Stimulated activated CD8-positive, alpha-beta memory T cell treated with anti-CD3 and anti-CD28 coated beads, Interleukin-4, amount 100 ng/mL, for 24 hours (primary cell): ENCODE measurements at places on chromosomes 7 and 10.

DNA sequence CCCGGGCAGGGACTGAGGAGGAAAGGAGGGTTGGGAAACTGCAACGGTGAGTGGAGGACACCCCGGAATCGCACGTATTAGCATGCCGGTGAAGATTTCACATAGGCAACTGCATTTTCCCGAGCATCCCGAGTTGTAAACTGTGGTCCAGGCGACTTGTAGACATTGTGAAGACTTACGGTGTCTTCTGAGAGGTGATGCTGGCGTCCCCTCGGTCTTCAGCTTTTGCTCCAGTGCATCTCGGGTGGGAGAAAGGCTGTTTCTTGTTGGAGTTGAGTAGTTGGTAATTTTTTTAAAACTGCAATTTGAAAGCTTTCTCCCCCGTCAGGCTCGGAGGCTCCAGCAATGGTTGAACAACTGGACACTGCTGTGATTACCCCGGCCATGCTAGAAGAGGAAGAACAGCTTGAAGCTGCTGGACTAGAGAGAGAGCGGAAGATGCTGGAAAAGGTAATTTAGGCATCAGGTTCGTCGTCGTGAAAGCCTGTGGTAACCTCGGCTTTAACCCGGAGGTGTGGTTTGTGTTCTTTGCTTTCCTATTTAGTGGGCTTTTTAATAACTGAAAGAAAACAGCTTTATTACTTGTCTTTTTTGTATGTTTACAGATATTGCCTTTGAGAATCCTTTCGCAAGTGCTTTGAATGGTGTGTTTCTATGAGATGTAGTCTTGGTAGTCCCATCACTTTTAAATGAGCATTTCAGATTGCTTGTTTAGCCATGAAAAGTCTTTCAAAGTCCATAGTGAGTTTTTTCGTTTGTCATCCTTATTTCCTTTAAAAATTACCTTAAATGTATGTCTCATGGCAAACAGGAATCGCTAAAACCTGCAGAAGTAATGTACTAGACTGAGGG lies 687 bp downstream of the HELLS start:
- DNase-seq, result no peak

GRCh38 chr7:1239803-1240516 lies 7.3 kb downstream of the UNCX start:
- DNase-seq, result no peak

DNA sequence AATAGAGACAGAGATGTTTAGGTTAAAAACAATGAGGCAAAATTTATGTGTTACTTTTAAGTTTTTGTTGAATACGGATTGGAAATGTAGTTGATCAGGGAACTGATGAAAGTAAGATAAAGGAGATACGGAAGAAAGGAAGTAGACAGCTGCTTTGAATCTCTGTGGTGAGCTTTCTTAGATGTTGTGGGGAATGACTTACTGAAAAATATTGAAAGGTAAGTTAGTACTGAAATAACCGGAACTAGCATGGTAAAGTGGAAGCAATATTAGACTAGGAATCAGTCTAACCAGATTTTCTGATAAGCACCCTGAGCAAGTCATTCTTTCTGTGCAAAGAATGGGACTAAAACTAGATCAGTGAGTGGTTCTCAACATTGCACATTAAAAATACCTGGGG lies 34.8 kb downstream of the LUC7L2 start:
- no peak for DNase-seq

GRCh38 chr10:73404690-73405089 lies 9.2 kb downstream of the ANXA7 start:
- no peak for DNase-seq

DNA sequence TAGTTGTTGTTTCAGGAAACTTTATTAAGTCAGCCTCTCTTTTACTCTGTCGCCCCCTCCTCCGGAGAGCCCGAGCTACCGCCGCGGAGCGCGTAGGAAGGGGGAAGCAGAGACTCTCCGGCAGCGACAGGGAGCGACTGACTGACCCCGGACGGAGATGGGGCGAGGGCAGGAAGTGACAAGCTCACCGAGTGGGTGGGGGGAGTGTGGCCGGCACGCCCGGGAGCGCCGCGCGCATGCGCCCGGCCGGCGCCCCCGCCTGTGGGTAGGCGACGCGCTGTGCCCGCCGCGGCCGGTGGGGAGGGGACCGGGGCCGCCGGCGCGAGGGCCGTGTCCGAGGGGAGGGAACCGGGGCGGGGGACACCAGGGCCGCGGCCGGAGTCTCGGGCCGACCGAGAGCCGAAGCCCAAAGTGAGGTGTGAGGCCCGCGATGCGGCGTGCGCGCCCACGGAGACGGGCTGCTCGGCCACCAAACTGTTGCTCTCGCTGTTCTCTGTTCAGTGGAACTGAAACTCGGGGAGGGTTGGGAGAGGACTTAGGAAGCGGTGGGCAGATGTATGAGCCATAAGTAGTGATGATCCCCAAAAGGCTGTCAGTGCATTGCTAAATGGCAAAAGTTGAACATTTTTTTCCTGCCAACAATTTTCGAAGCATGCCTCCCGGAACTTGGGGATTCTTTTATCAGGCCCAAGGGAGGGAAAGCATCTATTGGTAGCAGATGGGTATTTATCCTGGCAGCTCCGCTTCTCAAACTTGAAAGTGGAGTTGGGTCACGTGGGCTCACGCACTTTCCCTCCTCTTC lies at the start of gene ZNF800:
Gene ZNF800 (minus strand): TSS at position 143 of the 802 bp plus-strand sequence. CDS start 1,151 bp downstream, outside the sequence.
- DNase-seq, result peak; percentile 81

DNA sequence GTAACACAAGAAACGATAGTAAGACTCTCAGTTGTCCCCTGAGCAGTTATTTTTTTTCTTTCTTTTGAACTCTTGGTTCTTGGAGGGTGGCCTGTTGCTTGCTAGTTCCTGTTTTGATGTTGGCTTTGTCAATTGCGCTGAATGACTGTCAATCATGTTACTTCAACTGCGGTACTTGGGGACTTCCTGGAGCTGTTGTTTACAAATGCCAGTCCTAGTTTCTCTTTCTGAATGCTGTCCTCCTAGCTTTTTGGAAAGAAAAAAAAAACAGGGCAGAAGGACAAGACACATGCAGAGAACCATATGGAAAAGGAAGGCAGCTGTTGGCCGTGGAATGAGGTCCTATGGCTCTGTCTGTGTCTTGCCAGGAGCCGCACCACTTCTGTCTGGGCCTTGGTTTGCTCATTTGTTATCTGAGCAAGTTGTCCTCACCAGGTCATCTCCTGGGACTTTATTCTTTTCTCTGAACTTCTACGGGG lies 7.0 kb upstream of the PDCD4 start:
- no peak for DNase-seq

GRCh38 chr7:69246758-69247157 lies 351.5 kb upstream of the AUTS2 start:
- no peak for DNase-seq

DNA sequence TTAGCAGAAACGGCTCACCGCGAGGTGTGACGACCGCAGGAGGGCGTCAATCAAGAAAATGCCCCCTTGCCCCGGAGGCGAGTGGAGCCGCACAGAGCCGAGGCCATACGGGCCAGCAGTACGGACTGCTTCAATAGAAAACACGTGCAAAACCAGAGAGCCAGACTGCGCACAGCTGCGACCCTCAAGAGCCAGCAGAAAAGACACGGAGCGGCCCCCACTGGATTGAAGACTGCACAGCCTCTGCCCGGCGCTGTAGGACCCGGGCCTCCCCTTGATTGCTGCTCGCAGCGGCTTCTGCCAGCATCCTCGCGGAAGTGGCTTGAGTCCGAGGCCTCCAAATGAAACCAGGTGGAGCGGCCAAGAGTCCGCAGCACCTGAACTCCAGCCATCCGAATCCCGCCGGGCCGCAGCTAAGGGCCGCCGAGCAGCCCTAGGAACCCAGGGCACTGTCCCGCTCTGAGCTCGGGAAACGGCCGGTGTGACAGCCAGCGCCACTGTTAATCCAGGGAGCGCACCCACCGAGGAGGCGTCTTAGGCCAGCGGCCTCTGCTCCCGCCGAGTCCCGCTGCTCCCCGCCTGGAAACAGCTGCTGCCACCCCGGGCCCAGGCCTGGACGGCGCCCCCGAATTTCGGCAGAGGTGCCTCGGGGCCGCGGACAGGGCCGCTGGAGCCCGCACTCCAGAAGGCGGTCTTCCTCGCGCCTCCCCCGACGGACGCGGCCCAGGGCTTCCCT lies 660 bp upstream of the HHEX start:
- DNase-seq, result no peak

- DNase-seq, result peak; percentile 51
Measured at GRCh38 chr7:150451097-150451793, 815 bp downstream of the GIMAP8 start.

GRCh38 chr7:5423976-5424748 lies 528 bp upstream of the TNRC18 start:
- peak; percentile 22 for DNase-seq

GRCh38 chr7:142483659-142484317 lies 225.9 kb upstream of the PRSS58 start:
- DNase-seq, result no peak

- DNase-seq, result no peak
Measured at GRCh38 chr10:84473136-84473535, 144.7 kb downstream of the CCSER2 start.

DNA sequence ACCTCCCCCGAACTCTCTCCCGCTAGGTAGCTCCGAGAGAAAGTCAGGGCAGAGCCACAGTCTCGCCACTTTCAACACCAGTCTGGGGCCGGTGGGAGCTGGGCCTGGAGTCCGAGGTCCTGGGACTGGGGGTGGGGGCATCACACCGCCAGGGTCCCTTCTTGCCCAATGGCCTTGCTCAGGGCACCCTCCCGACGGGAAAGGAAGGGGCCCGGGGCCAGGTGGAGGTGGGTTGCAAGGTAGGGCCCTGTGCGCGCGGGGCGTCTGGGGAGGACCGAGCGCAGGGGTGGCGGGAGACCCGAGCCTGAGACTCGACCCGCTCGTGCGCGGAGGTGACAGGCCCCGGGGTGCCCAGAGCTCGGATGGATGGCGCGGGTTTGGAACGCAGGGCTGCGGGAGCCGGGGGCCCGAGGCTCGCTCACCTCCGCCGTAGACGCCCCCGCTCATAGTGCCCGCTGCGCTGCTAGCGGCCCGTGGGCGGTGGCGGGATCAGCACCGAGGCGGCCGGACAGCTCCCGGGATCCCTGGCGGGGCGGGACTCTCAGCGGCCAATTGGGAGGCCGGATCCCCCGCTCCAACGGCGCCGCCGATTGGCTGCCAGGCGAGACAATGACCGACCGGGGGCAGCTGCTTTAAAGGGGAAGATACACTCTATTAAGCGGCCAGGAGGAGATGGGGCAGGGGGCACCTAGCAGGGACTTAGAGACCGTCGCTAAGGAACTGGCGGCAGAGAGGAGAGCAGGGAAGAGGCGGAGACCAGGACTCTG lies at the start of gene ACTL6B:
Gene ACTL6B (minus strand): TSS at position 541 of the 767 bp plus-strand sequence. CDS start 94 bp downstream, at position 447.
- DNase-seq, result peak; percentile 48

GRCh38 chr10:4334871-4335270 lies 491.1 kb upstream of the AKR1E2 start:
- DNase-seq, result no peak

- DNase-seq, result no peak
Measured at GRCh38 chr10:89838044-89838615, 136.7 kb downstream of the KIF20B start.

GRCh38 chr7:69599955-69600709 lies 1.9 kb downstream of the AUTS2 start:
- DNase-seq, result no peak

GRCh38 chr7:81624021-81624592 lies 145.7 kb downstream of the HGF start:
- DNase-seq, result no peak

- DNase-seq, result no peak
Measured at GRCh38 chr7:92702535-92702934, 112.3 kb upstream of the FAM133B start.

GRCh38 chr10:112091703-112092102 lies 91.9 kb downstream of the GPAM start:
- no peak for DNase-seq

DNA sequence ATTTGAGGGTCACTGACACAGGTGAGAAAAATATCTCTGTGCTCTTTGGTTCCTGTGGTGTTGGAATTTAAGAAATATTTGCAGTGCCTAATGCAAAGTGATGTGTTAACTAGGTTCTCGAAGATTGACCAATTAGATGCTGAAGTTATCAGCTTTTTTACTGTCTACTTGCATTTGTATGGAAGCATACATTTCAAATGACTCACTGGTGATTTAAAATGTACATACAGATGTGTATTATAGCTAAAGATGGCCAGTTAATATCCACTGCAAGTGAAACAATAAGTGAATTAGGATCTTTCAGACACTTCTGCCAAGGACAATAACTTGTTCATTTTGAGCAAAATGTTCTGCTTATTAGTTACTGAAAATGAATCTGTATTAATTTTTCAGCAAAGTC lies 205.0 kb downstream of the FANK1 start:
- DNase-seq, result no peak

GRCh38 chr10:90780488-90780887 lies 77.4 kb downstream of the HTR7 start:
- no peak for DNase-seq

DNA sequence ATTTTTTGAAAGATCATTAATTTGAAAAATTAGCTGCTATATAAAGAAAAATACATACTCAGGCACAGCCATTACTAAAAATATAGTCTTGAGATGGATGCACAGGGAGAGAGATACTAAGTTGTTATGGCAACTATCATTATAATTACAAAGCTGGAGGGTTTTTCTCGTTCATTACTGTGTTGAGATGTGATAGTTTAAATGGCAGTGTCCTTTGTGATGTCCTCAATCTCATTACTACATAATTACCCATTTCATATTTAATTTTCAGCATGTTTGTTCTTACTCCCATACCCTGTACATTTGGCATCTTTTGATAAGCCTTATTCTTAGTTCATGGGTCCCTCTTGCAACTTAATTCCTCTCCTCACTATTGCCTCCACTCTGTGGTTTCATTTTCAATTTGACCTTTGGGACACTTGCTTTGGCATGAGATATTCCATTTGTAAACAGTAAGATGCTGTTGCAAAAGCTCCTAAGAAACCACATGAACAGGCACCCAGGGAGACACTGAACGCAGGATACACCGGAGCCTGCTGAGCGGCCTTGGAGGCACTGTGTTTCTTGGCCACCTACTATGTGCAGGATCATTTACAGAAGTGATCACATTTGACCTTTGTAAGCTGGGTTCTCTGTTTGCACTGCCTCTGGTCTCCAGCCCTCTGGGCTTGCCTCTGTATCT lies 4.8 kb upstream of the CPXM2 start:
- no peak for DNase-seq

DNA sequence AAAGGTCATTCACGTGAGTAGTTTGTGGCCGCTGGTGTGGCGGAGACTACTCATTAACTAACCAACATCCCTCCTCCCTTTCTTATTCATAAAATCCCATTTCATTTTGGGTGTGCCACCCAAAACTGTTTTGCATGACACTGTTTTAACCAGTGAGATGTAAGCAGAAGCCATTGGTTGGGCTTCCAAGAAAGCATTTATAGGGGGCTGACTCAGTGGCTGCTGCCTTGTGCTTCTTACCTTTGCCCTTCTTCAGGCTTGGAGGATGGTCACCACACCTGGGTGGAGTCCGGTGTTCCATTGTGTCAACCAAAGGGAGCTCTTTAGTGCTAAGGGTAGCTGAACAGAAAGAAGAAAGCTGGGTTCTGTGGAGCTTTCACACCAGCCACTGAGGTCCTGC lies 37.2 kb upstream of the EPC1 start:
- DNase-seq, result no peak

GRCh38 chr7:359226-359765 lies 69.3 kb downstream of the FOXL3 start:
- no peak for DNase-seq

GRCh38 chr10:88027570-88027969 lies 164.1 kb downstream of the PTEN start:
- DNase-seq, result no peak

- DNase-seq, result no peak
Measured at GRCh38 chr10:44567471-44567870, 182.6 kb upstream of the CXCL12 start.
